ENCODE measurements at places on chromosomes 16 and 17.

DNA sequence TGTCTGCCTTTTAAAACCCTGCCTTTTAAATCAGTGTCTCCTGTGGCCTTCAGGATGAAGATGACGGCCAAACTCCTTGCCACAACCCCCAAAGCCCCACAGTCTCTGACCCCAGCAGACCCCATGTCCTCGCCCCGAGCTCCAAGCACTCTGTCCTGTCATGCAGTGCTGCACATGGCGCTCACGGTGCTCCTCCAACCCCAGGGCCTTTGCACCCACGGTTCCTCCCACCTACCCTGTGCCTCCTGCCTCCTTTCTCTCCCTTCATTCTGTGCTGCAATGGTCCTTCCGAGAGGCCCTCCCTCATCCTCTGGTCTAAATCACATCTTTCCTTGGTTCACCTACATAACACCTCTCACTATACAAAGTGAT, 235.3 kb downstream of the KATNIP start:
- no peak for DNase-seq

GRCh38 chr16:50505714-50506542, 42.3 kb upstream of the NKD1 start:
- DNase-seq: peak; percentile 40

- no peak for DNase-seq
Measured at GRCh38 chr16:56823081-56823733, 41.8 kb upstream of the SLC12A3 start.

DNA sequence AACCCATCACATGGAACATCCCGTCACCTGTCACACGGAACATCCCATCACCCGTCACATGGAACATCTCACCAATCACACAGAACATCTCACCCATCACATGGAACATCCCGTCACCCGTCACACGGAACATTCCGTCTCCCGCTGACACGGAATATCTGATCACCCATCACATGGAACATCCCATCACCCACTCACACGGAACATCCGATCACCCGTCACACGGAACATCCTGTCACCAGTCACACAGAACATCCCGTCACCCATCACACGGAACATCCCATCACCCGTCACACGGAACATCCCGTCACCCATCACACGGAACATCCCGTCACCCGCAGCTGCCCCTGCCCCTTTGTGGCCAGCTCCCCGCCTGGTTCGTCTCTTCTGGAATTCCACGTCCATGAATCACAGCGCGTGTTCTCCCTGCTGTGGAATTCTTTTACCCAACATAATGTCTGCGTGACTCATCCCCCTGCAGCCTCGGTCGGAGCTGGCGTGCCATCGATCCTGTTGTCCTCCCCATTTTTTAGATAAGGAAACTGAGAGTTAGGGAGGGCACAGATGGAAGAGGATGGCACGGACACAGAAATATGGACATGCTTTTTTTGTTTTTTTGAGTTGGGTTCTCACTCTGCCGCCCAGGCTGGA, 5.6 kb downstream of the CPNE7 start:
- no peak for DNase-seq

DNA sequence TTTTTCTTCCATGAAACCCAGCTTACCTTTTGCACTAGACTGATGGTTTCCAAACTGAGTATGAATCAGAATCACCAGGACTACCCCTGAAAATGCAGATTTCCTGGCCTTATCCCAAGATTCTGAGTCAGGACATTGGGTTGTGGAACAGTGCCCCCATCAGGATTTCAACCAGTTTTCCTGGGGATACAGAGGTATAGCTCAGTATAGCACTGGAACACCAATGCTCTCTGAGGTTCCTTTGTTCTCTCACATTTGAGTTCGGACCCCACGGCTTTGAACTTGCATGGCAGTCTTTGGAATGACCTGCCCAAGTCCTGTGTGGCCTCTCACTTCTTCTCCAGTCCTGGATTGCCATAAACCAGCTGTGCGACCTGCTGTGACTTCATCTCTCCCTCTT, 12.8 kb upstream of the CCL8 start:
- no peak for DNase-seq

- no peak for DNase-seq
Measured at GRCh38 chr16:11657556-11657955, 10.7 kb upstream of the SNN start.

GRCh38 chr17:2393954-2394749, 6.7 kb downstream of the MNT start:
- DNase-seq: no peak

DNA sequence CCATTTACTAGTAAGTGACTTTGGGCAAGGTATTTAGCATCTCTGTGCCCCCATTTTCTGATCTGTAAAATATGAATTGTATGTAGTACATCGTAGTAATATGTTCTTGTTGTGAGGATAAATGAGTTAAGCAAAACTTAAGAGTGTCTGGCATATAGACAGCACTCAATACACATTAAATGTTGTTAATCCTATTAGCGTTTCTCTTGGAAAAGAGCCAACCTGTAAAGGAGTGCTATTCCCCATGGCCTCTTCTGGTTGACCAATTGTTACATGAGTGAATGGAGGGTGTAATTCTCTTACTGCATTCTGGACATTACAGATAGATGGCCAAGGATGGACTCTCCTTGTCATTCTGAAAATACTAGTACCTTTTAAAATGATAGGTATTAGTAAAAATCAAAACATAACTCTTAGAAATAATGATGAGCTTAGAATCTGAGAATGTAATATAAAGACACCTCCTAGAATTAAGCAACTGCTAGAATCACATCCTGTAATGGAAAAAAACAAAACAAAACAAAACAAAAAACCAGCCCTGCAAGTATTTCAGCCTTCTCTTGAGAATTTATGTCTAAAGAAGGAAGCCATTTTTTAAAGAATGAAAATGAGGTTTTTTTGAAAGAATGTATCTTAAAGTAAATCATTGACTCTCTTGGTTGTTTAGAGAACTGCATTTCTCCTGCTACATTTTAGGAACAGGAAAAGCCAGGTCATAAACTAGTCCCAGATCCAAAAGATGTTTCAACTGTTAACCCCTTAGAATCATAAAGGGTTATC, 30.5 kb downstream of the IQCK start:
- no peak for DNase-seq

DNA sequence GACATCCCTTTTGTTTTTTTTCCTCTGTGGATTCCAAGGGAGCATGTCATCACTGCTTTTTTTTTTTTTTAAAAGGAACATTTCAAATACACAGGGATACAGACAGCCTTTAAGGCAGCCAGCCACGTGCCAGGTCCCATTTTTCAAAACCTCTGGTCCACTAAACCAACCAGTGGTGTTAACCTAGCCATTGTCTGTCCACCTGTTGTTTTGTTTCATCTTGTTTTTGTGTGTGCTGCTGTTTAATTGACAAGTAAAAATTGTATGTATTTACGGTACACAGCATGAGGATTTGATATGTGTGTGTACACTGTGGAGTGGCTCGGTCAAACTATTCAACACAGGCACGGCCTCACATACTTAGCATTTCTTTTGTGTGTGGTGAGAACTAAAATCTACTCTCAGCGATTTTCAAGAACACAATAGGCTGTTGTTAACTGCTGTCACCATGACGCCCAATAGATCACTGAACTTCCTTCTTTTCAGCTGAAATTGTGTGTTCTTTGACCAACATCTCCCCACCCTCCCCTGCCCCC, 19.2 kb downstream of the TMEM114 start:
- no peak for DNase-seq

DNA sequence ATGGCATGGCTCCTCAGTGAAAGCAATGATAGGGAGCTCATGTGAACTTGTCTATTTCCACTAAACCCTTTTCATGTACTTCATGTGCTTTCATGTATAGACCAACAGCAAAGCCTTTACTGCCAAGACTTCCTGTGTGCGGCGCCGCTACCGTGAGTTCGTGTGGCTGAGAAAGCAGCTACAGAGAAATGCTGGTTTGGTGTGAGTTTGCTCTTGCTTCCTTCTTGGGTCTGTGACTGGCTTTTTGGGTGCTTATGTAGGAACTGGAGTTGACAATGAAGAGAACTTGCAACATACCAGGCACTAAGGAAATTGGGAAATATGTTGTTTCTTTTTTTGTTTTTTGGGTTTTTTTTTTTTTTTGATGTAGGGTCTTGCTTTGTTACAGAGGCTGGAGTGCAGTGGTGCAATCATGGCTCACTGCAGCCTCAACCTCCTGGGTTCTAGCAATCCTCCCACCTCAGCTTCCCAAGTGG, 5.7 kb downstream of the SNX11 start:
- no peak for DNase-seq

DNA sequence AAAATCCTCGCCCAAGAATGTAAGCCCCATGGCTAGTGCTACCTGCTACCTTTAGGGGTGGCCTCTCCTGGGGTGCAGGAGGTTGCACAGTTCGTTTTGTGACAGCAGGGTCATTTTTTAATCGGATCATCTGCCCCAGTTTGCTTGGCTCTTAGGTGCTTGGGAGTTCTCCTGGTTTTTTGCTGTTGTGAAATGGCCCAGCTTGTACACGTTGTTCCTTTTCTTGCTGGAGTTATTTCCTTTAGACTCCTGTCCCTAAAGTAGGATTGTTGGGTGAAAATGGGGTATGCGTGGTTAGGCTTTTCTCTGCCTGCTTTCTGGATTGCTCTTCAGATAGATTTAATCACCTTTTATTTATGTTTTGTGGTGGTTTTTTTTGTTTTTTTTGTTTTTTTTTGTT, 25.8 kb downstream of the ABCC1 start:
- DNase-seq: no peak
